ENCODE measurements at places on chromosomes 7 and 10.

DNA sequence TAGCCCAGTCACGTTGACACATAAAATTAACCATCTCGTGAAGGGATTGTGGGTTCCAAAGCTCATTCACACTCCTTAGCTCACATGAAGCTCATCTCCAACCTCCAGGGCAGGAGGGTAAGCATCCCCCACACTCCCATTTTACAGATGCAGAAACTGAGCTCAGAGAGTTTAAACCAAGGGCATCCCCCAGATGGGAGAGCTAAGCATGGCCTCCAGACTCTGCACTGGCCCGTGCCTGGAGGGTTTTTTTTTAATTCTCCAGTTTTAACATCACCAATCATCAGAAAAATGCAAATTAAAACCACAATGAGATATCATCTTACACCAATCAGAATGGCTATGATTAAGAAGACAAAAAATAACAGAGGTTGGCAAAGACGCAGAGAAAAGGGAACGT is 53.3 kb upstream of the TCF7L2 start:
- no peak for DNase-seq

DNA sequence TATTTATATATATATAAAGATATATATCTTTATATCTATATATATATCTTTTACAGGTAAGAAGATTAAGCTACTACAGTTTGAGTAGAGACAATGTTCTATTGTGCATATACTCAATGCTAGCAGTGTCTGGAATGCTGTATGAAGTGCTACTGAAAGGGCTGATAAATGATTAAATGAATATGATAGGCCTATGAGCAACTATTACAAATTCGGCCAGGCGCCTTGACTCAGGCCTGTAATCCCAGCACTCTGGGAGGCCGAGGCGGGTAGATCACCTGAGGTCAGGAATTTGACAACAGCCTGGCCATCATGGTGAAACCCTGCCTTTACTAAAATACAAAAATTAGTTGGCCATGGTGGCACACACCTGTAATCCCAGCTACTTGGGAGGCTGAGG is 297.1 kb downstream of the CACNA2D1 start:
- DNase-seq, result no peak

DNA sequence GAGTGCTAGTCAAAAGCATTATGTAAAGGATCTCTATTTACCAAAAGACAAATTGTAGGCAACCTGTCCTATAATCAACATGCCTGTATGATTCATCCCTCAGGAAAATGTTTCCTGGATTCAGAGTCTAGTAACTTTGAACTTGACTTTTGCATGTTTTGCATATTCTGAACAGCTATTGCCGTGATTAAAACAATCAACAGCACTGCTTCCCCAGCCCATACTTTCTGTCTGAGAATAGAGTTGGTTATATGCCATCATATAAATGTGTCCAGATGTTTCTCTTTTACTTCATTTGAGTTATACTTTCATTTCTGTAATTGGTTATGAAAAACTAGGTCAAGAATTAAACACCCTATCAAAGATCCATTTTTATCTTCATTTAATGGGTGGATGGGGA is 83.5 kb downstream of the ZMYND11 start:
- no peak for DNase-seq

DNA sequence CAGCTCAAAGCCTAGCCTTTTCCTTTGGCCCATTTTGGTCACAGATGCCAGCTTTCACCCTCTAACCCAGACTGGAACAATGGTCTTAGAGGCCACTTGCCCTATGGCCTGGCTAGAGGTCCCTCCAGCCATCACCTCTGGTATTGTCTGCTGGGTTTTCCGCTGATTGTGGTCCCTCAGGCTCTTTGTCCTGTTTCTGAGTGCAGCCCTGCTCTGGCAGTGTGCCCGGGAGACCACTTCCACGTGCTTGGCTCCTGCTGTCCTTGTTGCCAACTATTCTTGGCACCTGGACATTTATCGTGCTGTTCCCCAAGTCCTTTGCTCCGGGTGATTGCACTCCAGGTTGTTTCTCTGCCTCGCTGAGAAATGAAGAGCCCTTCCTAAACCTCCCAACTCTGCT is 53.3 kb upstream of the FAM180A start:
- DNase-seq, result no peak

GRCh38 chr10:117684046-117684610 is 141.6 kb downstream of the EMX2 start:
- DNase-seq, result no peak

GRCh38 chr7:108358553-108358952 is 97.7 kb downstream of the NRCAM start:
- peak; percentile 66 for DNase-seq

GRCh38 chr7:110442381-110442837 is 648.5 kb upstream of the LRRN3 start:
- DNase-seq, result peak; percentile 94

GRCh38 chr10:132510174-132510611 is 27.4 kb upstream of the INPP5A start:
- no peak for DNase-seq

DNA sequence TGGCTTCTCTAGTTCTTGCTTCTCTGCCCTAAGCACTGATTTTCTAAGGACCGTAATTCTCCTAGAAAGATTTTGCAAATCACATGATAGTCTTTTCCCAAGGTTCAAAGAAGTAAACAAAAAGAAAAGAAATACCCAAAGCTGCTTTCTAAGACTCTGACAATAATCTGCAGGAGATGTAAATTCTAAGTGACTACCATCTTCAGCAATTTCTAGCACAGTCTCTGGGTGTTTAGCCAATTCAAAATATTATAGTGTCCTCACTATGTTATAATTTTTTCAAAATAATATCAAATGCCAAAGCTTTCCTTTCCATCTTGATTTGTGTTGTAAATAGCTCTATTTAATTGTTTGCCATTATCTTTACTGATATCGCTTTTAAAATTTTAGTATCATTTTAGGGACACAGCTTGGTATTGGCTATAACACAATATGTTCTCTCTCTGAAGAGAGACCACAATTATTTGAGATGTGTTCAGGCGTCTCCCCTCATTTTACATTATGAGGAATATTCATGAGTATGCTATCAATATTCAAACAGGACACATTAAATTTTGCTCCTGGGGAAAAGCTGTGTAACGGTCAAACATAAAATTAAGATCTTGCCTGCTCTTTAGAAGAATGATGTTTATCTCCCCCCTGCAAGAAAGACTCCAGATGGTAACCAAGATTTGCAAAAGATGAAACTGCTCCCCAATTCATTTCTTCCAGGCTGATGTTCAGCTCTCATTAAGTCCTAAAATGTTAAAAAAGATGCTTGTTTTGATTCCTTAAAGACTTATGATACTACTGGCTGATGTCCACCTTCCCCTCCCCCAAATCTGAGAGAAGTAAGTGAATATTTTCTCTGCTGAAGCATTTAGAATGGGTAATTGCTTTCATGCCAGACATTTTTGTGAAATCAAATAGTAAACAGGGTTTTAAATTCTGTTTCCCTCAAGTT is 191.9 kb upstream of the WDR11 start:
- DNase-seq, result no peak

- DNase-seq, result no peak
Observed at GRCh38 chr7:134787720-134788119, 8.3 kb downstream of the CALD1 start.

- DNase-seq, result no peak
Observed at GRCh38 chr7:33918438-33919143, 13.3 kb downstream of the BMPER start.

DNA sequence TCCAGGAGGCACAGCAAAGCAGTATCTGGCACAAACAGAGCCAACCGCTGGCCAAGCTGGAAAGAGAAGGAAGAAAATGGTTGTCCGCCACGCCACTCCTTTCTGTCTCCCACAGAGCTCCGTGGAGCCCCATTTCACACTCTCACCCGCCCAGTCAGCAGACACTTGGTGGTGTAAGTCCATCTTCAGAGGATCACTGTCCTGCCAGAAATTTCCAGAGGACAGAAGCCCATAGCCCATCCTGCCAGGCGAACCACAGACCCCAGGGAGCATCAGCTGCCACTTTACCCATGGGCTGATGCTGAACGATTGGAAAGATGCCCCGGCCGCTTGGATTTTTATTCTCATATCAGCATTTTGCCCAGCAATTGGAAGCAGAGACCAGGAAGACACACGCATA is 144.7 kb upstream of the LYZL2 start:
- no peak for DNase-seq

GRCh38 chr10:3353235-3353634 is 180.7 kb upstream of the PITRM1 start:
- DNase-seq, result no peak

GRCh38 chr7:27156916-27157701 is 634 bp upstream of the HOXA7 start:
- DNase-seq, result no peak

DNA sequence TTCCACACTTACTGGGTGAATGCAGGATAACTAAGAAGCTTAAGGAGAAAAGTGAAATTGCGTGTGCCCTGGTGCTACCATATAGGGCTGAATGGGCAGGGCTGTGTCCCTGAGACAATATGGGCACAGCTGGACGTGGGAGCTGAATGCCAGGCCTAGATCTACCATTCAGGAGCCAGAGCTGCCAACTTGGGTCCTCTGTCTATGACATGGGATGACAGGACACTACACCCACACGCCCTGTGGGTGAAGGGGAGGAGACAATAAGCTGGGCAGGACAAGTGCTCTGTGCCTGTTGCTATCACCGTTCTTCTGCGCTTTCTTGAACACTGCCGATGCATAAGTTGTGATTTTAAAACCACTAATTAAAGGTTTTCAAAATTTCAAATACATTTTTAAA is 293.9 kb downstream of the TNS3 start:
- no peak for DNase-seq

DNA sequence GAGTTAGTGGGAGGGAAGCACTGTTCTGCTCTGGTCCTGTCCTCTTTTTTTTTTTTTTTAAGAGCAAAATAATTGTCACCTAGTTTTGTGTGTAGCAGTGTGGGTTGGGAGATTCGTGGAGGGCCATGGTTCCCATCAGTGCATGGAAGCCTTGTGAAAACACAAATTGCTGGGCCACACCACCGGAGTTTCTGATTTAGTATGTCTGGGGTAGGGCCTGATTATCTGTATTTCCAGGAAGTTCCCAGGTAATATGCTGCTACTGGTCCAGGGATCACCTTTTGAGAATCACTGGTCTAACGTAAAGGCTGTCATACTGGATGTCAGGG is 191.3 kb downstream of the GATA3 start:
- DNase-seq, result no peak

DNA sequence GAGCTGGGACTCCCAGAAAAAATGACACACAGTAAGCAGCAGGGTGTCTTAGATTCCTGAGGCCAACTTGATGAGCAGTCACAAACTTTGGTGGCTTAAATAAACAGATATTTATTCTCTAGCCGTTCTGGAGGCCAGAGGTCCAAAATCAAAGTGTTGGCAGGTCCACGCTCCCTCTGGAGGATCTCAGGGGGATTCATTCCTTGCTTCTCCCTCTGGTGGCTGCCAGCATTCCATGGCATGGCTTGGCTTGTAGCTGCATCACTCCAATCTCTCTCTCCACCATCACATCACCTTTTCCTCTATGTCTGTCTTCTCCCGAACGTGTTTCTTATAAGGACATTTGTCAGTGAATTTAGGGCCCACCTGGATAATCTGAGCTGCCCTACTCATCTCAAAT is 98.4 kb downstream of the OSBPL3 start:
- DNase-seq, result peak; percentile 67

DNA sequence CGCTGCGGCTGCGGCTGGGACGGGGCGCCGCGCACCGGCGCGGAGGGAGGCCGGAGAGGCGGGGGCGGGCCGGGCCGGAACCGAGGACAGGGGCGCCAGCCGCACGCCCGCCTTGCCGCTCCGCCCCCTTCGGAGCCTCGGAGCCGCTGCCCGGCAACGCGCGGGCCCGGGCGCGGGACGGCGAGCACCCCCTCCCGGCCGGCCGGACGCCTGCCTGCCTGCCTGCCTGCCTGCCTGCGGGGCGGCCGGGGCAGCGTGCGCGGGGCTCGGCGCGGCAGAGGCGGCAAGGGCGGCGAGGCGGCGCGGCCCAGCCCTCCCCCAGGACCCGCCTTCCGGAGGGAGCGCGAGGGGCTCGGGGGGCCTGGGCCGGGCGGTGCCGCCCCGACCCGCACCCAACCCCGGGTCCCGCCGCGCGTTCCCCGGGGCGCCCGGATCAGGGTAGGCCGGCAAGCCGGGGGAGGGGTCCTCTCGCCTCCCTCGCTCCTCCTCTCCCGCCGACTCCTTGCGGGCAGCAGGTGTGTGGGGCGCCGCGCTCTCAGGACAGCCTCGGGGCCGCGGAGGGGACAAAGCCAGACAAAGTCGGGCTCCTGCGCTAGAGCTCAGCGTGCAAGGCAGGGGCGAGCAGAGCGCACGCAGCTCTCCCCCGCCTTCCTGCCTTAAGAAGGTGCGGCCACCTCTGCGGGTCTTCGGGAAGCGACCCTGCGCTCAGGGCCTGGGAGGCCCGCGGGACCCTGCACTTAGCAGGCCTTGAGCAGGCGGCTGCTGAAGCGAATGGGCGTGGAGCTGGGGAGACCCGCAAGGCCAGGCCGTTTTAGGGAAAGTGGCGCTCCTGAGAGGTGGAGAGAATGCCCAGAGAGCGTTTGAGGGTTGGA is at the start of gene KIAA1549:
Gene KIAA1549 (minus strand): TSS at position 58 of the 872 bp plus-strand sequence. CDS start 120 bp downstream, outside the sequence.
- peak; percentile 46 for DNase-seq

DNA sequence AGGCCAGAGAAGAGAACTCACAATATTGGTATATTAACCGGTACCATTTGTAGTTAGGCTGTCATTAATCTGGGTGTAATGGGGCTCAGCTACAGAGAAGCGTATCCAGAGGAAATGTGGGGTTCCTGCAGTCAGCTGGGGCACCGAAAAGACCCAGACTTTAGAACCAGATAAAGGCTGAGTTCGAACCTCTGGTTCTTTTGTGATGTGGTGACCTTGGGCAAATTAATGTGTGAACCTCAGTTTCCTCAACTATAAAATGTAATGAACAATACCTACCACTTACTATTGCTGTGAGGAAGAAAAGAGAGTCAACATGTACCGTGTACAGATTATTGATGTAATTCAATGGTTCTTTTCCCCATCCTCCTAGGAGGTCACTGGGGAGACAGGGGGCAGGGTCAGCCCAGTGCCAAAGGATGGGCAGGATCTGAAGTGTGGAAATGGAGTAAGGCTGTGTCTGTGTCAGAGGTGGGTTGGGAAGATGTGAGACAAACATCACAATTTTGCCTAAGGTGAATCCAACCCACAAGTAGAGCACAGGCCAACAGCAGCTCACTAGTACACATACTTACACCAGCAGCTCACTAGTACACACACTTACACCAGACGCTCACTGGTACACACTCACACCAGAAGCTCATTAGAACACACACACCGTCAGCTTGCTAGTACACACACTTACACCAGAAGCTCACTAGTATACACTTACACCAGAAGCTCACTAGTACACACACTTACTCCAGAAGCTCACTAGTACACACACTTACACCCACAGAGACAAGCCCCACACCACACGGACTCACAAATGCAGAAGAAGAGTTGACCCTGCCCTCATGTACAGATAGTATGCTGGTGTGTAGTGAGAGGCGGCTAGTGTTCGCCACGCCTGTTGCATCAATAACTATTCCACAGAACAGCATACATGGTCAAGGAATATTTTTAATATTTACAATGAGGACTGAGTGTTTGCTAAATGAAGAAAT is 28.0 kb downstream of the PRSS2 start:
- DNase-seq, result no peak

GRCh38 chr10:109982123-109982522 is 25.7 kb upstream of the ADD3 start:
- no peak for DNase-seq

Measured in HT-29 (cell line).